Endothelial cell (in vitro differentiated cells): ENCODE measurements at places on chromosomes 3 and 15.

DNA sequence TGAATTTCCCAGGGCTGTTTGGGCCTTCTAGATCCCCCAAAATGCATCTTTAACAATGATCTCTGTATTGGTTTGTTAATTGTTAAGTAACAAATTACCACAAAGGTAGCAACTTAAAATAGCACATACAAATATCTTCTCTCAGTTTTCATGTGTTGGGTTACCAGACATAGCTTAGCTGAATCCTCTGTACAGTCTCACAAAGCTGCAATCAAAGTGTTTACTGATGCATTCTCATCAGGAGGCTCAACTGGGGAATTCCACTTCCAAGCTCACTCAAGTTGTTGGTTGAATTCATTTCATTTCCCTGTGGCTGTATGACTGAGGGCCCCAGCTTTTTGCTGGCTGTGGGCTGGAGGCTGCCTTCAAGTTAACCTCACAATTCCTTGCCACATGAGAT, 297.6 kb downstream of the RPLP1 start:
- H3K27me3 ChIP-seq = no peaks in the 10 kb centered on the region
- no peak for DNase-seq
- no peaks in the 10 kb centered on the region for H3K36me3 ChIP-seq
- H3K4me3 ChIP-seq = no peak overlapping the region
- no peak overlapping the region for H3K27ac ChIP-seq
- H3K4me1 ChIP-seq = no peaks in the 10 kb centered on the region

- no peak for DNase-seq
- peaks cover 22% of the 10 kb centered on the region for H3K27me3 ChIP-seq
- no peak overlapping the region for H3K27ac ChIP-seq
- peaks cover 17% of the 10 kb centered on the region for H3K4me1 ChIP-seq
- peaks cover 7% of the 10 kb centered on the region for H3K36me3 ChIP-seq
- no peak overlapping the region for H3K4me3 ChIP-seq
These were observed 15.1 kb upstream of the IQSEC1 start for GRCh38 chr3:13088028-13089006.

- H3K4me3 ChIP-seq = no peak overlapping the region
- no peaks in the 10 kb centered on the region for H3K4me1 ChIP-seq
- H3K36me3 ChIP-seq = no peaks in the 10 kb centered on the region
- H3K27ac ChIP-seq = no peak overlapping the region
These were observed 129.4 kb upstream of the SLC24A5 start for GRCh38 chr15:47991357-47991756.

DNA sequence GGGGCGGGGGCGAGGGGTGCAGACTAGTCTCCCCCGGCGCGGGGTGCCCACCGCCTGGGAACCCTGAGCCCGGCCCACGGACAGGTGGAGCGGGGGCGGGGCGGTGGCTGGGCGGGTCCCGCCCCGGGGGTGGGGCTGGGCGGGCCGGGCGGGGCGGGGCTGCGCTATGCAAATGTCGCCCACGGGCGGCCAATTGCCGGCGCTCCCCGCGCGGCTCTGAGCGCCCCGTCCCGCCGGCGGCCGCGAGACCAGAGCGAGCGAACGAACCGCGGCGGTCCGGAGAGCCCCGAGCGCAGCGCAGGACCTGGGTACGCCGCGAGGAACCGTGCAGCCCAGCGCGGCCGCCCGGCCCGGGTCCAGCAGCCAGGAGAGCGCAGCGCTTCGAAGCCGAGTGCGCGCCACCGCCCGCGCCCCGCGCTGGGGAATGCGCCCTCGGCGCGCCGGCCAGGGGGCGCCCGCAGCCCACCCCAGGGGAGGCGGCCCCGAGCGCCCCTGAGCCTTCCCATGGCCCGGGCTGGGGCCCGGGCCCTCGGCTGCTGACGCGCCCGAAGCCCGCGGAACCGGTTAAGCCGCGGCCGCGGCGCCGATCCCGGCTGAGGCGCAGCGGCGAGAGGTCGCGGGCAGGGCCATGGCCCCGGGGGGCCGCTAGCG, at the start of gene SEMA3F:
TSS of gene SEMA3F (plus strand) at position 485 of the 651 bp plus-strand sequence. CDS start 4,299 bp downstream, outside the sequence.
- DNase-seq = peak; percentile 68
- H3K27ac ChIP-seq = peak within 1 kb of the TSS; percentile 25
- H3K4me3 ChIP-seq = peak within 1 kb of the TSS; percentile 92
- H3K4me1 ChIP-seq = peaks cover 38% of the 10 kb centered on the region

GRCh38 chr15:29962407-29962806, 120.3 kb upstream of the GOLGA8J start:
- no peak overlapping the region for H3K27ac ChIP-seq
- H3K4me3 ChIP-seq = no peak overlapping the region
- no peak for DNase-seq
- H3K4me1 ChIP-seq = no peaks in the 10 kb centered on the region

GRCh38 chr15:63792584-63792983, 41.2 kb downstream of the HERC1 start:
- no peaks in the 10 kb centered on the region for H3K4me1 ChIP-seq
- no peak overlapping the region for H3K4me3 ChIP-seq
- H3K36me3 ChIP-seq = peaks cover 10% of the 10 kb centered on the region
- DNase-seq = no peak
- H3K27me3 ChIP-seq = no peaks in the 10 kb centered on the region

- H3K4me1 ChIP-seq = peaks cover 21% of the 10 kb centered on the region
- no peak overlapping the region for H3K4me3 ChIP-seq
- H3K36me3 ChIP-seq = no peaks in the 10 kb centered on the region
- no peaks in the 10 kb centered on the region for H3K27me3 ChIP-seq
- DNase-seq = no peak
These were observed 57.3 kb upstream of the PLSCR4 start for GRCh38 chr3:146308222-146308621.

GRCh38 chr3:144692488-144692887, 720.9 kb downstream of the DIPK2A start:
- peaks cover 5% of the 10 kb centered on the region for H3K27me3 ChIP-seq
- H3K36me3 ChIP-seq = no peaks in the 10 kb centered on the region
- no peaks in the 10 kb centered on the region for H3K4me1 ChIP-seq
- no peak overlapping the region for H3K27ac ChIP-seq
- DNase-seq = no peak
- no peak overlapping the region for H3K4me3 ChIP-seq

DNA sequence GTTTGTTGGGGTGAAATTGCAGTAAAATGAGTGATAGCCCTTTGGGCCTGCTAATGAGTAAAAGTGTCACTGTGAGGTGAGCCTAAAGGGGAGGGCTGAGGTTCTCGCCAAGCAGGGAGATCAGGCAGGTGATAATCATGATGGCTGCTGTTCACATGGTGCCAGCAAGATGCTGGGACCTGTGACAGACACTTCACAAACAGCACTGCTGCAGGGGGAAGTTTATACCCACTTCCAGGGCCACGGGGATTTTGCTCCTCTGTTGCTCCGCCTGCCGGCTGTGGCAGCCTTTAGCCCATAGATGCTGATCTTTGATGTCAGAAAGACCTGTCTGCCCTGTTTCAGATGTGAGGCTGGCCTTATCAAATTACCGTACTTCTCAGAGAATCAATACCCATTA, 96.7 kb downstream of the SV2B start:
- no peaks in the 10 kb centered on the region for H3K36me3 ChIP-seq
- peaks cover 9% of the 10 kb centered on the region for H3K4me1 ChIP-seq
- peaks cover 4% of the 10 kb centered on the region for H3K27me3 ChIP-seq

- H3K4me3 ChIP-seq = no peak overlapping the region
- H3K4me1 ChIP-seq = peaks cover 22% of the 10 kb centered on the region
- H3K27me3 ChIP-seq = no peaks in the 10 kb centered on the region
- no peak for DNase-seq
- no peaks in the 10 kb centered on the region for H3K36me3 ChIP-seq
- H3K27ac ChIP-seq = no peak overlapping the region
These were observed 142.8 kb downstream of the TCF12 start for GRCh38 chr15:57061281-57061680.

GRCh38 chr3:135148398-135149020, 353.4 kb downstream of the EPHB1 start:
- no peak for DNase-seq
- no peak overlapping the region for H3K4me3 ChIP-seq
- no peaks in the 10 kb centered on the region for H3K36me3 ChIP-seq
- no peak overlapping the region for H3K27ac ChIP-seq

GRCh38 chr15:74869726-74870407, 3.3 kb downstream of the SCAMP2 start:
- H3K27ac ChIP-seq = peak overlapping the region; percentile 54
- peaks cover 50% of the 10 kb centered on the region for H3K4me1 ChIP-seq
- peaks cover 10% of the 10 kb centered on the region for H3K27me3 ChIP-seq

DNA sequence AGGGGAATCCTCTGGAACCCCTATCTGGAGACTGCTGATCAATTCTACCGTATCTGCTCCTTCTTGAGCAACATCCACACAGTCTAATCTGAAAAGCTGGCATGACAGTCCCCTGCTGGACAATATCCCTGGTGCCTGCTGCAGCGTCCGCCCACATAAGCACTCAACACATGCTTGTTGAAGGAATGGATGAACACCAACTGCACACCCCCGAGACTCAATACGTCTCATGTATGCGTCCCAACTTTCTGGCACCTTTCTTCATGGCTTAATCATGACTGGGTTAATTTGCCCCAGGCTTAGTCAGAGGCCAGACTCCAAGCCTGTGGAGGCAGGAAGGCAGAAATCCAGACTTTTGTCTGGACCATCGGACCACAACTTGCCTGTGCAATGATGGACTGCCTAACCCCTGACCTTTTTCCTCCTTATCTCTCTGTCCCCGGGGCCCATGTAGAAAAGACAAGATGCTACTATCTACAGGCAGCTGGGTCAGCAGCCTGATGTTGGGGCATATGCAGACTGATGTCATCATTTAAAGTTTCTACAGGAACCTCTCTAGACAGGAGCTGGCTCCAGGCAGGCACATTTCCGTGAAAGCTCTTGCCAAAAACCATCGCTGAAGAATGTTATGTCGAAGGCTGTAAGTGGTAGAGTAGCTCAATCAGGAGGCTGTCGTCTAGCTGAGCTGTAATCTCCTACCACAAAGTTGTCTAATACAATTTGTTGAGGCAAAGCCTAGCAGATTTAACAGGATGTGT, 114.1 kb upstream of the TPM1 start:
- no peaks in the 10 kb centered on the region for H3K36me3 ChIP-seq
- H3K27ac ChIP-seq = no peak overlapping the region
- no peak for DNase-seq
- H3K4me1 ChIP-seq = peaks cover 5% of the 10 kb centered on the region
- peaks cover 1% of the 10 kb centered on the region for H3K27me3 ChIP-seq

DNA sequence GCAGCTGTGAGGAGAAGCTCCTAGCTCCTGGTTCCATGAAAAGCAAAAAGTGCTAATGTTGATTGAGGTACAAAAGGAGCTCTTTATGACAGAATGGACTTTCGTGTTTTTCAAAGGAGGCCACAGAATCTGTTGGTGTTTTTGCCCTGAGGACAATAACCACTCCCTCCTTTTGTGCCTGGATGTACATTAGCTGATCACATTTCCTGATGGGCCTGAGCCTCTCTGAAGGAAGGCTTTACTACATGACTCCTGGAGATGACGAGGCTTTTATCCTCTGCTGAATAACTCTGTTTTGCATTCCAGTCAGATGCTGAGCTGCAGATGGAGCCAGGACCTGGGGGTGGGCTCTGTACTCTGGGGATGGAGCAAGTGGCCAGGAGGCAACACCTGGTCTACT, 301.9 kb downstream of the CACNA2D3 start:
- H3K4me3 ChIP-seq = no peak overlapping the region
- H3K27ac ChIP-seq = no peak overlapping the region
- H3K27me3 ChIP-seq = peaks cover 2% of the 10 kb centered on the region
- DNase-seq = no peak

GRCh38 chr3:143363949-143364348, 244.4 kb downstream of the CHST2 start:
- no peak overlapping the region for H3K27ac ChIP-seq
- peaks cover 3% of the 10 kb centered on the region for H3K27me3 ChIP-seq
- H3K4me1 ChIP-seq = peaks cover 13% of the 10 kb centered on the region
- no peak overlapping the region for H3K4me3 ChIP-seq
- DNase-seq = no peak

- H3K27ac ChIP-seq = no peak overlapping the region
- H3K36me3 ChIP-seq = no peaks in the 10 kb centered on the region
- H3K4me1 ChIP-seq = peaks cover 4% of the 10 kb centered on the region
- no peaks in the 10 kb centered on the region for H3K27me3 ChIP-seq
- no peak for DNase-seq
These were observed 554.2 kb downstream of the TUSC7 start for GRCh38 chr3:117263745-117264144.

- H3K27me3 ChIP-seq = peaks cover 36% of the 10 kb centered on the region
- H3K36me3 ChIP-seq = peaks cover 65% of the 10 kb centered on the region
- H3K27ac ChIP-seq = peak overlapping the region; percentile 74
- peaks cover 6% of the 10 kb centered on the region for H3K4me1 ChIP-seq
These were observed 29.0 kb upstream of the NR2C2 start for GRCh38 chr3:14918356-14918860.

DNA sequence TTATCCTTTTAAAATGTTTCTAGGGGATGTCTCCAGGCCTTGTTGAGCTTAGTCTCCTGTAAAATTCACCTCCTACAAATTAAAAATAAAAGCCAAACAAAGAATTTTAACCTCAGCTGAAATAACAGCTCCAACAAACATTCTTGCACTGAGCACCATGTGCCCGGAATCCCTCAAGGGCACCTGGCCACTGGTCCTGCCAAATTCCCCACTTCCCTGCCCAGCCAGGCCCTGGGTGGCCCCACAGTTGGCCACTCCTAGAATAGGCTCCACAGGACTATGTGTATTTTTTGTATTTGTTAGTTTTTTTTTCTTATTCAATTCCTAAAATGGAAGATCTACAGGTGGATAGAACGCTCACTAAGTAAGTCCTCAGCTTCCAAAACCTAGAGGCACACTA, 33.1 kb upstream of the PLA2G4E start:
- no peaks in the 10 kb centered on the region for H3K36me3 ChIP-seq
- DNase-seq = no peak
- no peak overlapping the region for H3K27ac ChIP-seq
- H3K4me1 ChIP-seq = peaks cover 18% of the 10 kb centered on the region
- H3K4me3 ChIP-seq = no peak overlapping the region

GRCh38 chr15:43514241-43515057, 3.0 kb upstream of the MAP1A start:
- no peak overlapping the region for H3K27ac ChIP-seq
- no peak for DNase-seq
- no peak overlapping the region for H3K4me3 ChIP-seq
- peaks cover 37% of the 10 kb centered on the region for H3K27me3 ChIP-seq
- peaks cover 21% of the 10 kb centered on the region for H3K4me1 ChIP-seq
- peaks cover 9% of the 10 kb centered on the region for H3K36me3 ChIP-seq

DNA sequence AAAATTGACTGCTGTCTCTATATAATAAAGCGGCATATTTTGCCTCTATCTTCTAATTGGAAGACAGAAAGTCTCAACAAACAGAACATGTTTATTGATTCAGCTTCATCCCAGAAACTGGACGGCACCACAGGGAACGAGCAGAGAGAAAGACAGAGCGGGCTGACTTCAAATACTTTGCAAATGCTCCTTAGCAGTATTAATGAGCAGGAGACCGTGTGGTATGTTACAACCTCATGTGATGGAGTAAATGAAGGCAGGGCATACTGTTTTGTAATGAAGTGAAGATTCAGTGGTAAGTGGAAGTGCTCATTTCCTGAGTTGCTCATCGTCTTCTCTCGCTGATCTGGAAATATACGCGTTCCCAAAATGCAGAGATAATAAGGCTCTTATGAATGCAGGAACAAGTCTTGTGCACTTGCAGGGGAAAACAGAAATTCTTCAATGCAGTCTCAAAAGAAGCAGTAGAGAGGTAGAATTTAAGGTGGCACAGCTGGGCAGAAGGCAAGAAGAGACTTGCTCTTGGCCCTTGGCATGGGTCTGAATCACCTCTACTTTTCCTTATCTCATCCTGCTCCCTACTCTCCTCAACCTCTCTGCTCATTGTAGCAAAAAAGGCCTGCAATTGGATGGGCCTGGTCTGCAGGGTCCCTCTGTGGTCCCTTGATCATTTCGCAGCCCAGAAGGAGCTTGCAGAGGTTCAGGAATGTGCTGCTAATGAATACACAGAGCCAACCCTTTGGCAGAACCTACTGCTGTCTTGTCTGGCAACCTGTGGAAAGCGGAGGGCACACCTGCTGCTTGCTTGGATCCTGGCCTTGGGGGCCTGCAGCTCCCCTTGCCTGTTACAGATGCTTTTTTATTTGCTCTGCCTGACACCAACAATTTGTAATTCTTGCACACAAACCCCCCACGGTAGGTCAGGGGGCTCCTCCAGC, 604.9 kb upstream of the CFAP20DC start:
- no peaks in the 10 kb centered on the region for H3K4me1 ChIP-seq
- no peak overlapping the region for H3K27ac ChIP-seq
